Stimulated activated CD4-positive, alpha-beta T cell treated with anti-CD3 and anti-CD28 coated beads, Interleukin-12 subunit alpha, Interleukin-12 subunit beta, amount 100 ng/mL, for 48 hours (primary cell): ENCODE measurements at places on chromosomes 5 and 9.
A peak's percentile ranks its signal among the peaks of the same experiment; 100 is the strongest.

DNA sequence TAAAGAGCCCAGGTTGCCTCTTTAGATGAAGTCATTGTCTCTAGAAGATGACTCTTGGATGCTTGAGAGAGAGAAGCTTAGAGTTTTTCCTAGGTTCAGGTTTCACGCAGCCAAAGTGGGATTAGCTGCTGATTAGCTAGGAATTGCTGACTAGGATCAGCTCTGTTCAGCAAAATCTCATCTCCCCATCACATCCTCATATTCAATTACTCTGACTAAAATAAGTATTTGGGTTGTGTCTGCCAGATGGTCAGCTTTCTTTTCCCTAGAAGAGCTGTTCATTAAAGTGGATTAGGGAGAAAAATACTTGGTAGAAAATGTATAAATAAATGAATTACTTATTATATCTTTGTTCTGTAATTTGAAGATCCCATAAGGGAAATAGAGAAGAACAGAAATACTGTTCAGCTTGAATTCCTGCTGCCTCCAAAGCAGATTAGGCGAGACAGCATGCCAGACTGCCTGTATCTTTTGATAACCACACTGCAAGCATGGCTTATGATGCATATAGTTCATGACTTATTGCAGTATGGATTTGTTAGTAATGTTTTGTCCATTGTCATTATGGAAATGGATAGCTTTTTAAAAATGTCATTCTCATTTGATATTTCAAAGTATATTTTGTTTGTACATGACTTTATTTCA is 184.8 kb upstream of the CD180 start:
- DNase-seq = no peak

GRCh38 chr9:23826120-23826629 is at the start of gene ELAVL2:
Gene ELAVL2 (minus strand): TSS chr9:23826240. CDS start chr9:23762234, 64,006 bp downstream.
- DNase-seq = peak; percentile 18

DNA sequence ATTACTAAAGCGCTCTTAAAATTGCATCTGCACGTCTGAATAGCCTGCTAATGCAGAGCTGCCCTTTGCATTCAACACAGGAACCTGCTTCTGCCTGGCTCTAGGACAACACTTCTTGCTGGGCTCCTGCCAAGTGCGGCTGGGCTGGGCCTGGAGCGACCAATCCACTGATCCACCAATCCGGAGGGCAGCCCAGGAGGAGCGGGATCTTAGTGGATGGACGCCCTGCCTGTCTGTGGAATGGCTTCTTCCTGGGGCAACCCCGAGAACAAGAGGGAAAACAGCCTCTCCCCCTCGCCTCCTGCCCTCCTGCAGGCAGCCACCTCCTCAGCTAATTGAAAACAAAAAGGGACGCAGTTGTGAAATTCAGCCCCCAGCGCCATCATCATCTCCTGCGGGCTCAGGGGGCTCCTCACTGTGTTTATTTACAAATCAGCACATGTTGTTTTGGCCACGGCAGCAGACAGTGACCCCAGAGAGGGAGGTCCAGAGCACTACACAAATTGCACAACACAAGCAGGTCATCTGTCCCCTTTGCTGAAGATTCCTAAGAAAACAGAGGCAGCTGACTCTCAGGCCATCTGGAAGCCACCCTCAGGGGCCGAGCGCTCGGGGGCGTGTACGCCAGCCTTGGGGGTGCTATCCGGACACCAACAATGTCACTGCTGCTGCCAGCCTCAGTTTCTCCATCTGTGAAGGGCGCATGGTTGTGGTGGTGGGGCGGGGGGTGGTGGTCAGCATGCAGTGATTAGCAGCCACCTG is 57.3 kb downstream of the GADD45G start:
- no peak for DNase-seq

GRCh38 chr9:28899926-28900325 is 1326.6 kb upstream of the C9orf72 start:
- no peak for DNase-seq

DNA sequence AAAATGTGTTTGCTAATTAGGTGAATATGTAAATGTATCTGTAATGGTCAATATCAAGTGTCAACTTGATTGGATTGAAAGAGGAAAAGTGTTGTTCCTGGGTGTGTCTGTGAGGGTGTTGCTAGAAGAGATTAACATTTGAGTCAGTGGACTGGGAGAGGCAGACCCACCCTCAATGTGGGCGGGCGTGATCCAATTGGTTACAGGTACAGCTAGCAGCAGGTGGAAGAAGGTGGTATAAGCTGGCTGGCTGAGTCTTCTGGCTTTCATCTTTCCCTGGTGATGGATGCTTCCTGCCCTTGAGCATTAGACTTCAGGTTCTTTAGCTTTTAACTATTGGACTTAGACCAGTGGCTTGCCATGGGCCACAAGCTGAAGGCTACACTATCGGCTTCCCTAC is 779.0 kb upstream of the CTNND2 start:
- DNase-seq = no peak

DNA sequence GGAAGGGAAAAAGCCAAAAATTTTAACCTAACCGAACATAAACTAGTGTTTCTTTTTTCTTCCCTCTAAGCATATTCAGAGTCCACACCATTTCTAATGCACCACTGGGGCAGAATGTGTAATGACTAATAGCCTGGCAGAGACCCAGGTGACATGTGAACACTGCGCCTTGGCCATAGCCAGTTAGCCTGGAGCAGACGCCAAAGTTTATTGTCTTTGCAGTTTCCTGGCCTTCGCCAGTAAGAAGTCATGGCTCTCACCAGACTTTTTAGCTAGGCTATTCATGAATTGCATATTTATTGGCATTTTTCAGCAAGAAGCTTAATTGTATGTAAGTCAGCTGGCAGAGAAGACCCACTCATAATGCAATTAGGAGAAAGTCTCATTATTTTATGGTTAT is 182.8 kb upstream of the SLC27A6 start:
- no peak for DNase-seq

DNA sequence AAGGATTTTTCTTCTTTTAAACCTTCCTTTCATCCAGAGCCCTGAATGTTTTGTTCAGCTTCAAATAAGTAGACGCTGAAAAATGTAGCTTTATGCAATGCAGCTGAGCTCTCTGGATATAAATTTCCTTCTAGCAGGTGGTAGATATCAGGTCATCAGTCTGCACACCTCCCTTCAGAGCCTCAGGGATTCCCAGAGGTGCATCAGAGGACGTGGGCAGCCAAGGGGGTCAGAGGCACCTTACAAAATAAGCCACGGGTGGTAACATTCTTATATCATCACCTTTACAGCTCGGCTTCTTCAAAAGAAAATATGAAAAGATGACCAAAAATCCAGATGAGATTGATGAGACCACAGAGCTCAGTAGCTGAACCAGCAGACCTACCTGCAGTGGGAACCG is 19.3 kb downstream of the MOCS2 start:
- no peak for DNase-seq

- no peak for DNase-seq
Observed at GRCh38 chr5:151671950-151672349, 14.8 kb downstream of the SPARC start.

DNA sequence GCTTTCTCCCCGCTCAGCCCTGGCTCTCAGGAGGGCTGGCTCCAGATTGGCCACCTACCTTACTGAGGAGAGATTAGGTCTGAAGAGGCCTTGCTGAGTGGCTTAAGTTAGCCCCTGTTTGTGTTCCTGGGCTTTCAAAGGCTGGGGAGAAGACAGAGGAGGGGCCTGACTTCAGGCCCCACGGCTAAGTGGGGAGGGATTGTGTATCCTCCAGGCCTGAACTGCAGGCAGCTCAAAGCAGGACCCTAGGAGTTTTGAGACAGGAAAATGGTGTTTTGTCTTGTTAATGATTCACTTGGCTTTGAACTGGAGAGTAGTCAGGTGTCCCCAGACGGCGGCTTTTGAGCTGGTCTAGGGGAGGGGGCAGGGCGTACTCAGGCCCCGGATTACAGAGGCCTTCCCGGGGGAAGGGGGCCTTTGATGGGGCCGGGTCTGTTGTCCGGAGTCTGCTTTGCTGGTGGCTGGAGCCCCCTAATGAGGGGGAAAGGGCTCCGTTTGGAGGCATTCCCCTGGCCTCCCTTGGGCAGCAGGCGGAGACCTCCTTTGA is 162.0 kb upstream of the SMIM23 start:
- no peak for DNase-seq

DNA sequence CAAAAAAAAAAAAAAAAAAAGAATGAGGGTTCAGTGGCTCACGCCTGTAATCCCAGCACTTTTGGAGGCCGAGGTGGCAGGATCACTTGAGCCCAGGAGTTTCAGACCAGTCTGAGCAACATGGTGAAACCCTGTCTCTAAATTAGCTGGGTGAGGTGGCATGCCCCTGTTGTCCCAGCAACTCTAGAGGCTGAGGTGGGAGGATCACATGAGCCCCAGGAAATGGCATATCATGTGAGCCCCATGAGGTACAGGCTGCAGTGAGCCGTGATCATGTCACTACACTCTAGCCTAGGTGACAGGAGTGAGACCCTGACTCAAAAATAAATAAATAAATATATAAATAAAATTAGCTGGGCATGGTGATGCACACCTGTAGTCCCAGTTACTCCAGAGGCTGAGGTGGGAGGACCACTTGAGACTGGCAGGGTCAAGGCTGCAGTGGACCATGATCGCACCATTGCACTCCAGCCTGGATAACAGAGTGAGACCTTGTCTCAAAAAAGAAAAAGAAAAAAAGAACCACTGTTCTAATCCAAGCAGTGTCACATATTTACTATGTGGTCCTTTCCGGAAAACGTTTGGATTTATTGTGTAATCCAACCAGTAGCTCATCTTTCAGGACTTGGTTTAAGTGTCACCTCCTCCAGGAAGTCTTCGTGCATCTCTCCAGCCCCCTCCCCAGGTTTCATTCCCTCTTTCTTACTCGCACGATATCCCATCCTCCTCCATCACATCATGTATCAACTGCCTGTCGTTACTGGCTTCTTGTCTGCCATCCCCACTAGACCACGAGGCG is 12.3 kb upstream of the SPOUT1 start:
- DNase-seq = no peak
